ENCODE measurements at places on chromosomes 13 and 19.

- DNase-seq = no peak
These were observed 463.3 kb downstream of the ITGBL1 start for GRCh38 chr13:101915755-101916107.

DNA sequence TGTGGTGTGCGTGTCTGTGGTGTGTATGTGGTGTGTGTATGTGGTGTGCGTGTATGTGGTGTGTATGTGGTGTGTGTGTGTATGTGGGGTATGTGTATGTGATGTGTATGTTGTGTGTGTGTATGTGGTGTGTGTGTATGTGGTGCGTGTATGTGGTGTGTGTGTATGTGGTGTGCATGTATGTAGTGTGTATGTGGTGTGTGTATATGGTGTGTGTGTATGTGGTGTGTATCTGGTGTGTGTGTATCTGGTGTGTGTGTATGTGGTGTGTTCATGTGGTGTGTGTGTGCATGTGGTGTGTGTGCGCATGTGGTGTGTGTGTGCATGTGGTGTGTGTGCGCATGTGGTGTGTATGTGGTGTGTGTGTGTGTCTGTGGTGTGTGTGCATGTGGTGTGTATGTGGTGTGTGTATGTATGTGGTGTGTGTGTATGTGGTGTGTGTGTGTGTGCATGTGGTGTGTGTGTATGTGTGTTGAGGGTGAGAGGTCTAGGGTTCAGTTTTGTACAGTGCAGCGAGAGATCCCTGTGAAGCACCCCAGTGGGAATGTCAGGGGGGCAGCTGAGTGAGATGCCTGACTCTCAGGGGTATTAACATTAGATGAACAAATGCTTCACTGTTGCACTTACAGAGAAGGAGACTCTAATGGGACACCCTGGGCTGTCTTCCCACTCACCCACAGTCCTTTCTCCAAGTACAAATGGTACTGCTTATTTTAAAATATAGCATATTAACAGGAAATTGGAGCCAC, 61.3 kb upstream of the MEDAG start:
- DNase-seq = no peak

DNA sequence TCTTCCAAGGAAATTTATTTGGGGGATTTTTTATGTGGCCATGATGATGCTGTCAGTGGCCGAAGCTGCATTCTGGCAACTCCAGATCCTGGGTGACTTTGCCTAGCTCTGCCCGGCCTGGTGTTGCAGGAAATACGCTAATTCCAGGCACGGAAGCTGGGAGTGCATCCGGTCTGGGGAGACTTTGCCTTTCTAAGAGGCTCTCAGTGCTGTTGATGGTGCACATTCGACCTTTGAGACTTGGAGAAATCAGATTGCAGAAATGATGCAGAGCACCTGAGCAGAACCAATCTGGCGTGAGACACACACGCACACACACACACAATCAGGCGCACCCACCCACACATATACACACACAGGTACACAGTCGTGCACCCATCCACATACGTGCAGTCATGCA, 5.9 kb upstream of the TMEM255B start:
- no peak for DNase-seq

DNA sequence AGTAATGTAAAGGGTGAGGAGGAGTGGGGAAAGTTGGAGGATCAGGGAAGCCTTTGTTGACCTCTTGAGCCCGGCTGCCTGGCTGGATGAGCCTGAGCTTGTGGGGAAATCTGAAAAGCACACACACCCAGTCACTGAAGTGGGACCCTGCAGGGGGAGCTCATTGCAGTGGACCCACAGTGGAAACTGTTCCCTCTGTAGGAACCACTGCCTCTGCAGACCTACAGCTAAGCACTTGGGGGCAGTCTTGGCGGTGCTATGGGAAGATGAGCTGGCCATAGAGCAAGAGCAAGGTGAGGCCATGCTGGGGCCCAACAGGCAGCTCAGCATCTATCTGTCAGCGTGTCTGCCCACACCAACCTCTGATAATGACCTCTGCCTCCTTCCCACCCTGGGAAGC, 294.8 kb downstream of the TSHZ3 start:
- no peak for DNase-seq

GRCh38 chr13:106905380-106906162, 337.6 kb upstream of the ARGLU1 start:
- no peak for DNase-seq

GRCh38 chr13:111344471-111345191, 24.2 kb downstream of the TEX29 start:
- DNase-seq = no peak

DNA sequence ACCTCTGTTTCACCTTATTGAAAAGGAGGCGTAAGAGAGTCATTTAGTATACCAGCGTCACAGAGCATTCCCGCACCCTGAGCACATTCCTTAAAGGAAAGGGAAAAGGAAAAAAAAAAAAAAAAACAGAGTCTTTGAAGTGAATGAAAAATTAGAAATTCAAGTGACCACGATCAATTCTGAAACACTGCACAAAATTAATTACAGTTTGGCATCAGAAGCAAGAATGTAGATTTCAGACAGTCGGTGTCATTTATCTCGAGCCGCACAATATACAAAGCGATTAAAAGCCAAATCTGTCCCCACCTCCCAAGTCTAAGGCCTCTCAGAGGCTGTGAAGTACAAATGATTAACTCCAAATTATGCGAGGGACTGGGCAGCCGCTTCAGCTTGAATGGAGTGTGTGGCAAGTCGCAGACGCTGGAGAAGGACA, 173.7 kb upstream of the ZNF507 start:
- DNase-seq = no peak

- no peak for DNase-seq
These were observed 302.9 kb downstream of the ZNF536 start for GRCh38 chr19:30675086-30675485.

DNA sequence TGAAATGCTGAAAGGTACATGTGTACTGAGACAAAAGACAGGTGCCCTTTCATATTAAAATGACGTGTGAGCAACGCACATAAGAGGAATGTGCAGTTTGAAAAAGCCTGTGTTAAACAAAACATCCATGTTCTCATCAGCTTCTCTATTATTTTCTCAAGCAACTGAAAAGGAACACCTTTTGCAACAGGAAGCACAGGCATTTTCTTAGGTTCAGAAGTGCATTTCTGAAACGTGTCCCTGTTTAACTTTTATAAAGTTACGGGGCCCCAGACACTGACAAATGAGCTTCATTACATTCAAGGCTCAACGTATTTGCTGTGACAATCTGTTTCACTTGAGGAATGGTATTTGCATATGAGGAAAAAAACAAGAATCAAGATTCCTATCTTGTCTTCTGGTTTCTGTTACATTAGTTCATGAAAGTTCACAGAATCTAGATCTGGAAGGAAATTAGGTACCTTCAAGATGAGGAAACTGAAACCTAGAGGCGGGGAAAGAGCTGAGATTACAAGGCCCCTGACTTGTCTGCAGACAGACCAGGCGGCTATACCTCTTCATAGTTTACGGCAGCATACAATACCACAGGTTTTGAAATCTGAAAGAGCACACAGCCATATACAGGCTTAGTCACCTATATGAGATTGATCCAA, 431.7 kb downstream of the KLF12 start:
- no peak for DNase-seq

DNA sequence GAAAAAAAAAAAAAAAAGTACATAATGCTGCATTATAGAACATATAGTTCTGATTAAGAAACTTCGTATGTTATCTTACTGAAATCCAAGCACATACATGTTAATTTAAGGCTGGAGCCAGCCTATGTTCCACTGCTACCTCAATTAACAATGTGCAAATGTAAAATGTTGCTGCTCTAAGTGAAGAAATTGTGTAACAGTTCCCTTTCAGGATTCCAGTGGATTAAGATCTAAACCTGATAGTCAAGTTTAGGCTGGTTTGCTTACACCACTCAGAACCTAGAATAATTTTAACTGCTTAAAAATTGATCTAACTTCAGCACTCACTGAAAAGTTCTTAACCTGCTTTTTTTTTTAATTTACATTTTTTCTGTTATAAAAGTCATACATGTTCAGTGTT, 4.2 kb downstream of the VPS36 start:
- no peak for DNase-seq

GRCh38 chr13:50699874-50700663, 143.4 kb downstream of the DLEU7 start:
- DNase-seq = no peak

DNA sequence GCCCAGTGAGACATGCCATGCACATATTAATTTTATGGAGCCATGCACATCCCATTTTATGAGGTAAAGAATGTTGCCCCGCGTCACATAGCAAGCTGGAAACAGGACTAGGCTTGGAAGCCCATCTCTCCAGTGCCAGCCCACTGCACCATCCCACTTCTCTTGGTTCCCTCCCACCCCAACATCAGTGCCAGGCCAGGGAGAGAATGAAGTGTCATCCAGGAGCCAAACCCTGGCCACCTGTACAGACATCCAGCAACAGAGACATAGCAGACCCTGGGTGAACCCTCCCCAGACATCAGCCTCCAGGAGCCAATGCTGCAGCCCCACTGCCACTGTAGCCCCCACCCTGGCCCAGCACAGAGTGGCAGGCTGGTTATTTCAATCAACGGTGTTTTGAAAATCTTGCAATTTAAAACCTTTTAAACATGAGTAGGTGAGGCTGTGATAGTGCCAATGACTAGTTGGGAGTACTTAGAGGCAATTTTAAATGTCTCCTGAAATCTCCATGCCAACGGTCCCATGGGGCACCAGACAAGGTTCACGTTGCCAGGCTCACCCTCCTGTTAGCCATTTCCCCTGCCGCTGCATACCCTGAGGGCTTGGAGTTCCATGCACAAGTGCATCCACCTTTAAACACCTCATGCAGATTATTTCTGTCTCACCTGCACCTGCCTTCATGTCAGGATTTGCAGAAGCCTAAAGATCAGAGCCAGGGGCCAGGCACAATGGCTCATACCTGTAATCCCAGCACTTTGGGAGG, 34.7 kb downstream of the VSTM2B start:
- DNase-seq = no peak

GRCh38 chr19:7434391-7434790, 54.4 kb downstream of the PEX11G start:
- DNase-seq = no peak
